ENCODE measurements at places on chromosomes 11 and 22.

GRCh38 chr11:46315033-46315738 lies 32.1 kb upstream of the DGKZ start:
- peak; percentile 55 for DNase-seq

GRCh38 chr22:39592081-39593065 lies 21.8 kb downstream of the CACNA1I start:
- no peak for DNase-seq

DNA sequence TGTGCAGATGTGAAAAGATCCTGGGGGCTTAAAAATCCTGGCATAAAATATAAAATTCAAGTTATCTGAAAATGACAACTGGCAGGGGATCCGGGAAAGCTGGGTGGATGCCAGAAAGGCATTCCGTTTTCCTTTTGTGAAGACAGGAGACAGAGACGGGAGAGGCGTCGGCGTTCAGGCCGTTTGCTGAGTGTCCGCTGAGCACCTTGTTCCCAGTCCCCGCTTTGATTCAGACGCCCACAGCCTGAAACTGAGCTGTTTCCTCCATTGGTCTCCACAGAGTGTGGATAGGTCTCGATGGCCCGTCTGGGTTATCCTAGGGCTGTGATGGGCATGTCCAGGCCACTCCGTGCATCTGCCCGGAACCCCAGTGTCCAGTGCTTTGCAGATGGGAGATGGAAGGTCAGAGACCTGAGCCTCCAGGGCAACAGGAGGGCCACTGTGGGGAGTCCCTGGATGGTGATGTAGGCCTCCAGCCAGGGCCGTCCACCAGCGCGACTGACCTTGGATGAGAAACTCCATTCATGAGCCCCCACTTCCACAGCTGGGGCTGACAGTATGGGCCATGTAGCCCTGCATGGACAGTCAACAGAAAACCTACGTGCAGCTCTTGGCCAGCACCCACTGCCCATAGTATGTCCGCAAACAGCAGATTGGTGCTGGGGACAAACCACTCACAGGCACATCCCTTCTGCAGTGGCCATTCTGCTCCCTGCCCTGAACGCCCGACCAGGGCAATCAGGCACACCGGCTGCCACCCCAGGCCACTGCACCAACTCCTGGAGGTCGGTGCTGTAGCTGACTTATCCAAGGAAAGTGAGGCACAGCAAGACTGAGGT lies 11.6 kb downstream of the MRGPRF start:
- no peak for DNase-seq

DNA sequence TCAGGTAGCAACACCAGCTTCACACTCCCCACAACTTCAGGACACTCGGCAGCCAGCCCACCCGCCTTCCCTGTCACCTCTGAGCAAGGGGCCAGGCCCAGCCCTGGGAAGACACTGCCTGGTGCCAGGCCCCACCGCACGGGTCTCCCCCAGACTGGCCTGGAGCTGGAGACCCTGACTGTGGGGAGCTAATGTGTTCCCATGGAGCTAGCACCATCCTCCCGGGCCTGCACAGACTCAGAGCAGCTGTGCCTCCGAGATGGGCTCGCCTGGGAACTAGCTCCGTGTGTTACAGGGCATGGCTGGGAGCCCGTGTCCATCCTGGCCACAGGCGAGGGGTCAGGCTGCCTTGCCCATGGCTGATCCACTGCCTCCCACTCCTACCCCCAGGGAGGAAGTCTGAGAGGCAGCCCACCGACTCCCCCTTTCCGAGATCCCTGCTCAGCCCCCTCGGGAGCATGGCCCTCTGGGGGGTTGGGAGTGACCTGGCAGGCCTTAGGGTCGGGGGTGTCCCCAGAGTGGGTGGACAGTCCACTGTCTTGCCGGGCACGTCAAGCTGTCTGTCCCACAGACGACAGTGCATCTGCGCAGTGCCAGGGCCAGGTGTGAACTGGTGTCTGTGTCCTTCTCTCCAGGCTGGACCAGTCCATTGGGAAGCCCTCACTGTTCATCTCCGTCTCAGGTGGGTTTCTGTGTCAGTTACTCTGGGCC lies 76.7 kb upstream of the KCNQ1OT1 start:
- no peak for DNase-seq

DNA sequence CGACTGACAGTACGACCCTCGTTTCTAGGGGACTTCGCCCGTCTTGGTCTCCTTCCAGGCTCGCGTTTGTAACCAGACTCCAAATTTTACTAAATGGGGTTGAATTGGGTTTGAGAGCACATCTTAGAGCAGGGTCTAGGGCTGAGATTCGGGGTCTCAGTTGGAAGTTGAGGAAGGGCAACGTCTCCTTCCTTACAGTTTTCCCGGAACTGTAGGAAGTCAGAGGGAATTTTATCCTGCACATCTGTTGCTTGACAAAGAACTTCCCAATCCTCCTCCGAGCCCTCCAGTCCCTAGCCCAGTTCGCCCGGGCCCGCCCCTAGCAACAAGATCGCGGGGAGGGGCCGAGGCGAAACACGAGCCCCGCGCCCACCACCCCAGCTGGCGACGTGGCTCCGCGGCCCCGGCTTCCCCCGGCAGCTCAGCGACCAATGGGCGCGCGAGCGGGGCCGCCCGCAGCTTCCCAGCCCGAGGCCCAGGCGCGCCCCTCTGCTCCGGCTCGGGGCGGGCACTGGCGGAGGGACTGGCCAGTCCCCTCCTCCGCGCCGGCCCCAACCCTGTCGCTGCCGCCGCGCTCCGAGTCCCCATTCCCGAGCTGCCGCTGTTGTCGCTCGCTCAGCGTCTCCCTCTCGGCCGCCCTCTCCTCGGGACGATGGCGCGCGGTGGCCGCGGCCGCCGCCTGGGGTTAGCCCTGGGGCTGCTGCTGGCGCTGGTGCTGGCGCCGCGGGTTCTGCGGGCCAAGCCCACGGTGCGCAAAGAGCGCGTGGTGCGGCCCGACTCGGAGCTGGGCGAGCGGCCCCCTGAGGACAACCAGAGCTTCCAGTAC lies at the start of gene RCN1:
RCN1 (plus strand) TSS at position 530 of the 826 bp plus-strand sequence; CDS start at position 653, 123 bp downstream.
- DNase-seq, result peak; percentile 32

DNA sequence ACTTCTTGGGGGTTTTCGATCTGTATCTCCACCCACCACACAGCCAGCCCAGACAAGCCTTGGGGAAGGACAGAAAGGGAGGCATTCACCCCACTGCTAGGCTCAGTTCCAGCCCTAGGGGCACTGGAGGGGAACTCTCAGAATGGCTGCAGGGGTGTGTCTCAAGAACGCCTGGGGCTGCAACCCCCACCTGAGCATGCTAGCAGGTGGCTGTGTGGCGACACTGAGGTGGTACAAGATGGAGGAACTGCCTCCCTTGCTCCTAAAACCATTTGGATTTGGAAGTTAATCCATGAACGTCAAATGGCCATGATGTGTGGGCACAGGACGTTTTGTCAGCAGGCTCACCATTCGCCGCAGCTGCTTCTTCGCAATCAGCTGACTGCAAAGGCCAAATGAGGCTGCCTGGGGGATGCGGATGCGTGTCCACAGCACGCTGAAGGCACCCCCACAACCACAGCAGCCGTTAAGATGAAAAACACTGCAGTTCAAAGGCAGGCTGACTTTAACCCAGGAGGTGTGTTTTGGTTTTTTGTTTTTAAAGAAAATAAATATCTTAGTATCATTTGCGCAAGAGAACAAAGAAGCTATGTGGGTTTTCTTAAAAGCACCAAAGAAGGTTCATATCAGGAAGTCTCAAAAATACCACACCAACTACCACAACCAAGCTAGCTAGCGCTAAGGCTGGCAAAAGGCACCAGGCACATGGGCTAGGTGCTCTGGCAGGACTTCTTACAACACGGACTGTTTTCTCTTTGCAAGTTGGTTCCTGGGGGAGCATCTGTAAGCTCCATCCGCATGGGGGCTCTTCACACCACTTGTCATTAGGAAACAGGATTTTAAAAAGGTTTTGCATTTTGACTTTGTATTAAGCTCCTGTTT lies 22.2 kb upstream of the NAP1L4 start:
- DNase-seq, result no peak

GRCh38 chr11:122007601-122008071 lies 108.4 kb downstream of the BLID start:
- DNase-seq, result no peak

DNA sequence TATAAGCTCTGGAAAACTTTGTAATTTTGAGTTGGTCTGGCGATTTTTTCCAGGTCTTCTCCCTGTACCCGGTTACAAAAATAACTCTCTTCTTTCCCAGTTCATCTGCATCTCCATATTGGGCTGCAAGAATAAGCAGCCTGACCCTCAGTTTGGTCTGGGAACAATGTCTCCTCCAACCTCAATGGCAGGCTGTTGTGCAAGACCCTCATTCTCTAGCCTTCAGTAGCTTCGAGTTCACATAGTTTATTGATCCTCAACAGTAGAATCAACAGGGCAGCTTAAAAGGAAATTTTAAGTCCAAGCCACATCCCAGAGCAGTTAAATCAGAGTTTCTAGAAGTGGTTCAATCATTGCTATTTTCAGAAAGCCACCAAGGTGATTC lies 35.3 kb downstream of the TMPRSS5 start:
- no peak for DNase-seq

DNA sequence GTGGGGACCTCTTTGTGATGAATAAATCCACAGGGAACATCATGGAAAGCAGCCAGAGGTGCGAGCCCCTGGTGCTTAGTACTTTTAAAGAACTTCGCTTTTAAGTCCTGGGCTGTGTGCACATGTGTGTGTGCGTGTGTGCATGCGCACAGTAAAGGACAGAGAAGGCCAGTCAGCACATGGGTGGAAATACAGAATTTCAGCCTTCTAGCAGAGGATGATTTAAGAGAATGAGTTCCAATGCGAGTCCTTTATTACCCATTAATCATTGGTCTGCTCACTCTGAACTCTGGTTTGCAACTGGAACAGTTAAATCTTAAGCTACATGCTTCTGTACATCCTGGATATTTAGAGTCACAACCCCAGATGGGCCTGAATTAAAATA lies 18.9 kb downstream of the TEAD1 start:
- no peak for DNase-seq

DNA sequence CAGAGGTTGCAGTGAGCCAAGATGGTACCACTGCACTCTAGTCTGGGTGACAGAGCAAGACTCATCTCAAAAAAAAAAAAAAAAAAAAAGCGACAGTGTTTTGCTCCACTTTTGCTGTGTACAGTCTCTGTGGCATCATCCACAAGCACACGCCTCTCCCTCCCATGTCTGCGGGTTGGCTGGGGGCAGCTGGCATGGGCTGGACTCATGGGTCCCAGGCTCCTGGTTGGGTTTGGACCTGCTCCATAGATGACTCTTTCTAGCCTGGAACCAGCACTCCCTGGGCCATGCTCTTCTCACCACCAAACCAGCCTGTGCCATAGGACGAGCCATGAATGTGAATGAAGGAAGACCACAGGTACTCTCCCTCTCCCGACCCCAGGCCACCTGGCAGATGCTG lies 7.9 kb upstream of the WNT11 start:
- DNase-seq, result no peak

- no peak for DNase-seq
Measured at GRCh38 chr11:2536440-2536989, 91.7 kb downstream of the KCNQ1 start.

DNA sequence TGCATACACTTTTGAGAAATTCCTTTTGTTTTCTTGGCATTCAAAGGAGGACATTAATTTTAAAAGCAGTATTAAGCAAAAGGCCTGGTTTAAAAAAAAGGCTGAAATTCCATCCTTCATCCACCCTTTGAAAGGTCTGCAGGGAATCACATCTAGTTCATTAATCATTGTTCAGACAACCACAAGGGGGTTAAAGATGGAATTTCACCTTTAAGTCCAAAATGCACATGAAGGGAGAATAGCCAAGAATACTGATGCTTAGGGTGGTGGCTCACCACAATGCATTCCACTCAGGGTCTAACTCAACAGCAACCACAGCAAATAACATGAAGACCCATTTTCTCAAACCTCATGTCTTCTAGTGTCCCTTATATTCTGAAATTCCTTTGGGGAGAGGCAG lies 256.9 kb downstream of the CADM1 start:
- no peak for DNase-seq

DNA sequence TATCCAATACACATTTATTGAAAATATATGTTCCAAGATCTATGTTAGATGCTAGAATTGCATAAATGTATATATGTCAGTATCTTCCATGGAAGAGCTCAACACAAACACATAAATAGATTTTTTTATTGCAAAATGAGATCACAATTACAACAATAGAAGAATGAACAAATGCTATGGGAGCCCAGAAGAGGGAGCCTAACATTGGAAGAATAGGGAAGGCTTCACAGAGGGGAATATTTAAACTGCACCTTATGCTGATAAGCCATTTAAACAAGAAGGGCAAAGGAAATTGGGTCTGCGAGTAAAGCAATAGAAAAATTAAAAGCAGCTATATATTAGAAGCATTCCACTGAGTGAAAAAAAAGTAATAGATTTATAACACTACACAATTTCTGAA lies 96.1 kb upstream of the LRRC55 start:
- no peak for DNase-seq

GRCh38 chr22:19603767-19604166 lies 79.6 kb upstream of the CLDN5 start:
- DNase-seq, result no peak

DNA sequence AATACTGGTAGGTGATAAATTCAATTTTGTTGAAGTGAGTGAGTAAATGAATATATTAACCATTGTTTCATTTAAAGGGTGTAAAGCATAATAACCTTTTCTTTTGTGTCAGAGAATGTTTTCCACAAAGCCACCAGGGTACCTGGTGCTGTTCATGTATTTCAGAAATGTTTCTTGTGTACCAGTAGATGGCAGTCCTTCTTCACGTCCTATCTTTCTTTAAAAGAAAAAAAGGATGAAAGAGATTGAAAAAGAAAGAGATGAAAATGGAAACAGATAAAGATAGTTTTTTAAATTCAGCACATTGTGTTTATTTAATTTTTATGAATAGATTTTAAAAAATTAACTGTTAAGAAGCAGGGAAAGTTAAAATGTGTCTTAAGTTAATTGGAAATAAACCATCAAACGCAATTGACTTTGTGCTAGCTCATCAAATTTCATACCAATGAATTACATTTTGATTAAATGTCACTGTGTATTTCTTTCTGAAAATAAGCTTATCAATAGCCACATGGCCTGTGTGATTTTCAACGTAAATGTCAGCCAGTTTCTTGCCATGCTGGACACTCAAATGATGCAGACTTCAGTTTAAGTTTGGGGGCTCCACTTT lies 65.5 kb upstream of the CHORDC1 start:
- no peak for DNase-seq

Measured in activated T-helper 9 cell treated with anti-CD3 and anti-CD28 coated beads, Interleukin-2, amount 50 U/mL, for 16 hours (primary cell).